ENCODE measurements at places on chromosomes 12 and 14.

DNA sequence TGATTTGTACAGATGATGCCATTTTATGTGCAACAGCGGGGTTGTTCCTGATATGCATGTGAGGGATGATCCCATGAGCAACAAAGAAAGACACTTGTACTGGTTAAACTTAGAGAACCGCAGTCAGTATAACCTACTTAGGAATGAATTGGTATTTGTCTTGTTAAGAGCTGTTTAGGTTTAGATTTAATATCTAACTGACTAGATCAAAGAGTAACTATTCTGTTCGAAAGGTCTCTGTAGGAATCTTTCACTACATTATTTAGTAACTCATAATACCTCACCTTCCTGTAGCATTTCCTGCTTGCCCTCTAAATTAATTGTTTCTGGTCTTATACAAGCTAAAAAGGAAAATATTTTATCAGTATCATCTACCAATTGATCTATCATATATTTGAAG is 350.4 kb downstream of the TRHDE start:
- DNase-seq, result no peak

- DNase-seq, result no peak
These were observed 194.8 kb upstream of the TBX3 start for GRCh38 chr12:114878781-114879180.

GRCh38 chr14:62053188-62053587 is 291.0 kb downstream of the SNAPC1 start:
- no peak for DNase-seq

DNA sequence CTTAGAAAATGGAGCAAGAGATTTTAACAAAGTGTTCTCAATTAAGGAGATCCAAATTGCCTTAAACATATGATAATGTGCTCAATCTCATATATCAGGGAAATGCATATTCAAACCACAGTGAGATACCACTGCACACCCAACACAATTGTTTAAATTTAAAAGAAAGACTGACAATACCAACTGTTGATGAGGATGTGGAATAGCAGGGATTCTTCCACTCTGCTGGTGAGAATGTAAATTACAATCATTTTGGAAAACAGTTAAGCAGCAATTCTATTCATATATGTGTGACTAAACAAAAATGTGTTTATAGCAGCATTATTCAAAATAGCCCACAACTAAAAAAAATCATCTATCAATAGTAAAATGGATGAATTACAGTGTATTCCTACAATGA is 144.2 kb downstream of the KICS2 start:
- no peak for DNase-seq

DNA sequence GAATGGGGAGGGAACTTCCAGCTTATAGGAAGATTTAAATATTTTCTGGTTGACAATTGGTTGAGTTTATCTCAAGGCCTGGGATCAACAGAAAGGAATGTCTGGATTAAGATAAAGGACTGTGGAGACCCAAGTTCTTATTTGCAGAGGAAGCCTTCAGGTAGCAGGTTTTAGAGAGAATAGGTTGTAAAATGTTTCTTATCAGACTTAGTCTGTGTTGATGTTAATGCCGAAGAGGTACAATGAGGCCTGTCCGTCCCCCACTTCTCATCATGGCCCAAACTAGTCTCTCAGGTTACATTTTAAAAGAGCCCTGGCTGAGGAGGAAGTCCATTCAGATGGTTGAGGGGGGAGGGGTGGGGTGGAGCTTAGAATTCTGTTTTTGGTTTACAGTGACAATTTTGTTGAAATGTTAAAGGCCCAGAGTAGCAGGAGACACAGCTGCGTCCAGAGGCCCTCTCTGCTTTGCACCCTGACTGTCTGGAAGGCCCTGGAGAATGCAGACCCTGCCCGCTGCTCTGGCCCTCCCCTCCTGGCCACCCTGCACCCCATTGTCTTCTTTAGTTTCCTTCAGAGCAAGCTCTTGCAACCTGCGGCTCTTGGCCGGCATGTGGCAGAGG is 672.5 kb upstream of the TMEM132C start:
- no peak for DNase-seq

DNA sequence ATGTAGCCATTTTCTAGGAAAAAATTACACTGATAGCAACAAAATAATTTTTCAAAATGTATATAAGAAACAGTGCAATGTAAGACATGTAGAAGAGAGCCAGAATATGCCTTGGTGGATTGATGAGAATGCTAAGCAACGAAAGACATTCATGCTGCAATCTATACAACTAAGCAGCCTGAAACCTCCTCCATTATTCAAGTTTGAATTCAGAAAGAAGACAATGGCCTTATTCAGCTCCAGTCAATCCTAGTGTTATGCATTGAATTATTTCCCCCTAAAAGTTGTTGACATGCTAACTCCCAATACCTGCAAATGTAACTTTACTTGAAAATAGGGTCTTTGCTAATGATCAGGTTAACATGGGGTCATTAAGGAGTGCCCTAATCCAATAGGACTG is 73.5 kb downstream of the BTG1 start:
- no peak for DNase-seq

DNA sequence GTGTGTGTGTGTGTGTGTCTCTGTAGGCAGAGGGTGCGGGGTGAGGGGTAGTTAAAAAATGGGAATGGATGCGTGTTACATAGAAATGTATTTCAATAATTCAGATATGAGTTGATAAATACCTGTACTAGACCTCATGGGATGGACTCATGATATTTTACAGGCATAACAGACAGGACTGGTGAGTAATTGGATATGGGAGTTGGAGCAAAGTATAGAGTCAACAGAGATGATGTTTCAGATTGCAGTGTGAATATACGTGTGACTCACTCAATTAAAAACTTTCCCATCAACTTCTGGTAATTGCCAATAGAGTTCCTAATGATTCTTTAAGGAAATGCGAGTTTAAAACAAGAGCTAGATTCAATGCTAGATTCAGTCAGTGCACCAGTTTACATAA is 711.9 kb downstream of the C12orf50 start:
- no peak for DNase-seq

DNA sequence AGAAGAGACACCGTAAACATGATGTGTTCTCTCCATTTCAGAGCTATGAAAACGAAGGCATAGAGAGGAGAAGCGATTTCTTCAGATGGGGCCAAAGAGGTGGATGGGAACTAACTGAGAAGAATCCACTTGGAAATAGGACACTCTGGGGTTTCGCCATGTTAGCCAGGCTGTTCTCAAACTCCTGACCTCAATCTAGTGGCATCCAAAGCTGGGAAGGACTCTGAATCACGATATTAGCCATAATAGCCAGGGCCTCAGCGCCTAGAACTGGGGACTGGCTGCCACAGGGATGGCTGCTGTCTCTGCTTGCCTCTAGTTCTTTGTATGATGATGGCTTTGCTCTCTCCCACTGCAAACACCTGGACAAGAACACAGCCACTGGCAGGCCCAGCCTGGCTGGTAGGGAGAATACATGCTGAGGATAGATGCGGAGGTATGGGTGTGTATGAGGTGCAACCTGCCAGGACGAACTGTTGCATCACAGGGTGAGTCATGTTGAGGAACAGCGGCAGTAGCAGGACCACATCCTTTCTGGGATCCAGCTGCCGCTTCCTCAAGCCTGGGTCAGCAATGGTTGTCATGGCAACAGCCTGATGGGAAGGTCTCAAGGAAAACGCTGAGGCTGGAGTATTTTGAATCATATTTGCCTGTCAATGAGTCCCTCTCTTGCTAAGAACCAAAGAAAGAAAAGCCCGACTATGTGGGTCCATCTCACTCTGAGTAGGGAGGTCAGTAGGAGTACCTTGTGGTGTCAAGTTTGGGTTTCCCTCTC is 31.1 kb downstream of the CCDC177 start:
- peak; percentile 69 for DNase-seq

- DNase-seq, result no peak
These were observed 696.9 kb upstream of the FBXO33 start for GRCh38 chr14:40129159-40129558.

- DNase-seq, result no peak
These were observed 27.6 kb upstream of the RFLNA start for GRCh38 chr12:124267205-124267778.

- no peak for DNase-seq
These were observed 127.3 kb upstream of the HIF1A start for GRCh38 chr14:61567838-61568571.

DNA sequence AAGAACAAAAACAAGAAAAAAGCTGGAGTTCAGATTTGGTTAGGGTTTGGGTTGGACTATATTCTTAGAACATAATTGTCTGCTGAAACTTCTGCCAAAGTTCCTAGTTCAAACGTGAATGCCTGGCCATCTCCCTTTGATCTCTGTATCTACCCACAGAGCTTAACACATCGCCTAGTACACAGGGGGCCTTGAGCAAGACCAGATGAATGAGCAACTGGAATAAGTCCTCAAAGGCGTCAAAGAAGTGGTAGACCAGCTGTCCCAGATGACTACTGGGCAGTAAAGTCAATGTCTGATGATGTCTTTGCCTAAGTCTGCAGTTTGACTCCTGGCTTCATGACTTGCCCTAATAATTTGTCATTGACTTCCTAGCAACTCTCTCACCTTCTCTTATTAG is 13.9 kb upstream of the STAB2 start:
- no peak for DNase-seq

GRCh38 chr12:100075598-100075997 is 67.1 kb downstream of the BLTP3B start:
- no peak for DNase-seq

DNA sequence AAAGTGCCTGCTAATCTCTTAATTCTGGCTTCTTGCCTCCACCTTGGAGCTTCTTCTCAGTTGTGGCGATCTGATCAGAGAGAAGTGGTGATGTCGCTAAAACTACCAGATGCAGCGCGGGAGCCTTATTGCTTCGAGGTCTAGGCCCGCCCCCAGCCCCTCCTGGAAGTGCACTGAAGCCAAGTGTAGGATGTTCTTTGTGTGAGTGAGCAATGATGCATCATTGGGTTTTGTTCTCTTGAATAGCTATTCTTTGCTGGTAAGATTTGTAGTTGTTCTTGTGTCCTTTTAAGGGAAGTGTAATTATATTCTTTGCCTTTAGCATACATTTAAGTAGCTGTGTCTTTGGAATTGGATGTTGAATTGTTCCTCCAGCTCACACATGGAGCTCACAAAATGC is 35.8 kb downstream of the MTHFD1 start:
- DNase-seq, result no peak

DNA sequence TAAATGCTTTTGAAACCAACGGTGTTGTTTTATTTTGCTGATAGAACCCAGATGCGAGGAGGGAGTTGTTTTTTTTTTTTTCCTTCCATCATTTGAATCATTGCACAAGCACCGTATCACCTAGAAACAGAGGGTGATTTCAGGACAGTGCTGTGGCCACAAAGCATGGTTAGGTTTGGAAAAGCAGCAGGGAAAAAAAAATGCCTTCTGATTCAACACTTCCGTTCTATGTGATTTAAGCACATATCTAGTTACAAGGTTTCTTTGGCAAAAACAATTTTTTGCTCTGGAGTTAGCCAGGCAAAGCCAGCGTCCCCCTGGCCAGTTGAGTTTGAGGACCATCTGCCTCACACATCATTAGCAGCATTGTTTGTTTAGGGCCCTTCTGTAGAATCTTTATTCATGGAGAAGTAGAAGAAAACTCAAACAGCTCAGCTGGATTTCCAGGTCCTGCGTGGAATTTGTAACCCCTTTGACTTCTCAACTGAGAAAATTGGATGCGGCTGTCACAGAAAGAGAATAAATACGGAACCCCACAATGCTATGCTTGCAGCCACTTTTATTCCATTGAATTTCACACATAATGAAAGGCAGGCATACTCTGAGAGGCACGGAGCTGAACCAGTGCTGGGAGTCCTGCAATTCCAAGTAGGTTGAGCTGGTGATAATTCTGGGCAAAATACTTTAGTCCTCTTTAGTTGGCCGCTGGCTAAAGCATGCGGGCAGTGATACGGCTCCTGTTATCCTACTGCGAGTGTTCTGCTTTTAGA is 17.0 kb upstream of the WNT5B start:
- peak; percentile 76 for DNase-seq

- no peak for DNase-seq
These were observed 343.5 kb downstream of the C12orf50 start for GRCh38 chr12:87685696-87686095.

GRCh38 chr12:105348561-105348960 is 18.1 kb downstream of the C12orf75 start:
- no peak for DNase-seq

GRCh38 chr12:78229591-78230101 is 399.0 kb downstream of the NAV3 start:
- DNase-seq, result no peak

GRCh38 chr12:46669720-46670119 is 156.1 kb downstream of the SLC38A4 start:
- no peak for DNase-seq

GRCh38 chr12:132218915-132219314 is 74.7 kb downstream of the NOC4L start:
- DNase-seq, result no peak

- no peak for DNase-seq
These were observed 95.3 kb upstream of the PARP11 start for GRCh38 chr12:3968523-3968922.

- no peak for DNase-seq
These were observed 4.5 kb upstream of the GMFB start for GRCh38 chr14:54493293-54493692.

DNA sequence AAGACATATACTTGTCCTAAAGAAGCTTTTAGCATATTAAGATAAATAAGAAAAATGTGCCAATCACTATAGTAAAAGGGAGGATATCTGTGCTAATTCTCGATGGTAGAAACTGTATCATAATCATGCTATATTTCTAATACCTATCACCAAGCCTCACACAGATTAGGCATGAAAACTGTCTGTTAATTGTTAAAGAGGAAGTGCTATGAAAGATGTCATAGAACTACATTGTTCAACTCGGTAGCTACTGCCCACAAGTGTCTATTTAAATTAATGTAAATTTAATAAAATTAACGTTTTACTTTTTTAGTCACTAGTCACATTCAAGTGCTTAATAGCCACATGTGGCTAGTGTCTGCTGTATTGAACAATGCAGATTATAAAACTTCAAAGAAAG is 77.5 kb upstream of the KICS2 start:
- DNase-seq, result no peak

DNA sequence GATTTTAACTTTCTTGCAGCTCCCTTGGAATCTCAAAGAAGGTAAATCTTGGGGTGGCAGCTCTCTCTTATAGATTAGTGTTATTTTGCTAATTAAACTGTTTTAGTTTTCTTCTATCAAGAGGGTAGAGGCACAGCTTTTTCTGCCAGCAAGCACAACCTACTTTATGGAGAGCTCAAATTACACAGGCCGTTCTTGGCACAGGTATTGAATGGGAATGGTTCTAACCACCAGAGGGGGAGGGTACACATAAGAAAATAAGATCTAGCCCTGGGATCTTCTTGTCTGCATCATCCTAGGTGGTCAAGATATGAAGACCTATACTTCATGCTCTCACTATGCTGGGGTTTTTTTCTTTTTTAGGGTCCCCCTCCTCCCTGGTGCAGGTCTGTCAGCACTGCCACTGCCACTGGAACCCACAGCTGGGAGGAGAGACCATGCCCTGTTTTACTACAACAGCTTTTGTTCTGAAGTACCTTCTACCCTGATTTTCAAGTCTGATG is 48.6 kb upstream of the STAC3 start:
- DNase-seq, result no peak

- no peak for DNase-seq
These were observed 382.3 kb downstream of the PCNX1 start for GRCh38 chr14:71289536-71289935.

GRCh38 chr12:53239643-53240258 is 7.7 kb upstream of the RARG start:
- no peak for DNase-seq

All from AG04450 (cell line).